T-helper 1 cell (primary cell): ENCODE measurements at places on chromosomes 11 and 22.

GRCh38 chr11:45751430-45751829 is 53.5 kb upstream of the SLC35C1 start:
- no peak for DNase-seq

DNA sequence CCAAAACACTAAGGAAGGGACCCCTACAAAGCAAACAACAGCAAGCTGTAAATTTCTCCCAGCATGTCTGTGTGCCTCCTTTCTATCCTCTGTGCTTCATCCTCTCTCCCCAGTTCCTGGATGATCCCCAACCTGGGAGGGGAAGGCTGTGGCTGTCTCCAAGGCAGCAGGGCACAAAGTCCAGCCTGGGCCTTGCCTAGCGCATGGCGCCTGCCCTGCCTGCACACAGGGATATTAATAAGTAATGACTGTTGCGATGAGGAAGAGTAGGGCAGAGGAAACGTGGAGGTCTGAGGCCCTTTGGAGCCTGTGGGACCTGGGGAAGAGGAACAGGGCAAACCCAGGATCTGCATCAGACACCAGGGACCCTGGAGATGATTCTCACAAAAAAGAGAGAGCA is 2.0 kb downstream of the USH1C start:
- no peak for DNase-seq

DNA sequence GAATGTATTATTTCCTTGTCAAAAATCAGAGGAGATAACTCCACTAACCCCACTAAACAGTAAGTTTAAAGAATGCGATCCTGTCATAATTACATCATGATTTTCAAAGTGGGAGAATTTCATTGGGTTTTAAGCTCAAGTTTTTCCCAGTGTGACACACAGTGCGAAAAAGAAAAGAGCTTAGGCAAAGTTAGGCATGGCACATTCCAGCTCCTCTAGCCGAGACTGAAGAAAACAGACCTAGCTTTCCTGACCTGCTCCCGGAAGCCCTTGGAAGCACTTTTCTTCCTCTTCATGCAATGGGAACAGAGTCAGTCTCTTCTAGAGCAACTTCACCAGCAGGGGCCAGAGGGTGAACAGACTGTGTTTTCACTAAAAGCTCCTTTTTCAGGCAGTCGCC is 76.6 kb upstream of the AKIP1 start:
- DNase-seq, result no peak

DNA sequence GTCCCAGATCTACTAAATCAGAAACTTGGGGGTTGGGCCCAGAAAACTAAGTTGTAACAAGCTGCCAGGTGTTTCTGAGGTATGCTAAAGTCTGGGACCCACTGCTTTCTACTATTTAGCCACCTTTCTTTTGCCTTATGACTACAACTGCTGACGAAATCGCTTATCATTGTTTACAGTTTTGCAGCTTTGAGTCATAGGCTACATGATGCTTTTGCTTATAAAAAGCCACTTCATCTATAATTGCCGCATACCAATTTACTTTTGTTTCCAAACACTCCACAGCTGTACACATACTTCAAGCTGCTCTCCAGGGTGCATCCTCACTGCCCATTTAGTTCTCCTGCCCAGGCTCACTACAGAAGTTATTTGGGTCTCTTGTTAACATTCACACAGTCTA is 144.7 kb downstream of the ENTHD1 start:
- no peak for DNase-seq

- no peak for DNase-seq
These were observed 72.0 kb downstream of the TRIM29 start for GRCh38 chr11:120065876-120066275.

GRCh38 chr11:35214226-35214770 is 75.3 kb downstream of the CD44 start:
- no peak for DNase-seq

DNA sequence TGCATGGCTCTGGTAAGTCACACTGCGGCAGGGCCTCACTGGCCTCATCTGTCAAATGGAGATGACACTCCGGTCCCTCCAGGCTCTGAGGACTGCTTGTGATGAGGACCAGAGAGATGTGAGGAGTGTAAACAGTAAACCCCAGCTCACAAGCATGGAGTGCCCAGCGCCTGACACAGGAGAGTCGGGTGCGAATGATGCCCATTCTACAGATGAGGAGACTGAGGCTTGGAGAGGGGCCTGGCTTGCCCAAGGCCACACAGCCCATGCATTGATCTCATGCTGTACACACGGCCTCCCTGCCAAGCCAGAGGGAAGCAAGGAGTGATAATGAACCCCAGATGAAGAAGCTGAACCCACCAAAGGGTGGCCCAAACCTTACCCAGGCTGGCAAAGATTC is 37.2 kb downstream of the ELFN2 start:
- DNase-seq, result no peak

GRCh38 chr11:10267821-10268220 is 26.2 kb downstream of the SBF2 start:
- no peak for DNase-seq

DNA sequence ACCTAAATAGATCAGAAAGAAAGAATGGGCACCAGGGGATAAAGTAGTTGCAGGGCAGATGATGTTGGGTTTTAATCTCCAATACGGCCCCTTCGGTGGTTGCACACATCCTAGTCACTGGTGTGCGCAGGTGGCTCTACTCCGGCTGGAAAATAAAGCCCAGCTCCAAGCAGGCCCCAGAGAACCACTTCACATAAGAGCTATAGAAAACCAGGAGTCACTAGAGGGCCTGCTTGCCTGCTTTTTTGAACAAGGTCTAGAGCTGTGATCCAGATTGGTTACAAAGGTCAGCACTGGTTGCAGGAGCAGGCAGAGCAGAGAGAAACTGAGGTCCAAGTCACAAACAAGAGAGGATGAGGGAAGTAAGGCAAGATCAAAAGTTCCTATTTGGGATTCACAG is 41.5 kb upstream of the MS4A8 start:
- DNase-seq, result no peak

GRCh38 chr22:17235149-17235655 is 16.0 kb upstream of the ADA2 start:
- DNase-seq, result no peak

DNA sequence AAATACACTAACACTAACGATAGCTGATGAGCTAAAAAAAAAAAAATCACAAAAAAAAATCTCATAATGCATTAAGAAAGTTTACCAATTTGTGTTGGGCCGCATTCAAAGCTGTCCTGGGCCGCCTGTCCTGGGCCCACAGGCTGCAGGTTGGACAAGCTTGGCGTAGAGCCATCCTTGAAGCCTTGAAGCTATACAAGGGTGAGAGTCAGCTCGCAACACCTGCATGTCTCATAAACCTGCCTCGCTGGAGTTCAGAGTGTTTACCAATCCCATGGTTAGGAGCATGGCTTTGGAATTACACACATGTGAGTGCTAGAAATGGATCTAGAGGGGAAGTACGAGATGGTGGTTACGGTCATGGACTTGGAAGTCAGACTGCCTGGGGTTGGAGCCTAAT is 453.7 kb downstream of the INSC start:
- DNase-seq, result no peak

DNA sequence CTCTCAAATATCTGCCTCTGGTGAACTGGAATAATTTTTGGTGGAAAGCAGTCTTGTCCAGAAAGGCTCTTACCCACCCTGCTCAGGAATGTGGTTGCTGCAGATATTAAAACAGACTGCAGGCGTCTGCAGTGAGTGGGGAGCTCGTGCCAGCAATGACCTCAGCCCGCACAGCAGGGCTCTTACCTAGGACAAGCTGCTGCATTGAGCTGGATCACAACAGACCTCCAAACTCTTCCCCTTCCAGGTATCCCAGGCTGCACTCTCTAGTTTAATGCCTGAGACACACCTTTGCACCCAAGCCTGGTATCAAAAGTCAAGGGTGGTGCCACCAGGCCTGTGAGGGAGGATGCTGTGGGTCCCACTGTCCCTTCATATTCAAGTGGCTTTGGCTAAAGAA is 69.7 kb upstream of the CDON start:
- DNase-seq, result no peak

DNA sequence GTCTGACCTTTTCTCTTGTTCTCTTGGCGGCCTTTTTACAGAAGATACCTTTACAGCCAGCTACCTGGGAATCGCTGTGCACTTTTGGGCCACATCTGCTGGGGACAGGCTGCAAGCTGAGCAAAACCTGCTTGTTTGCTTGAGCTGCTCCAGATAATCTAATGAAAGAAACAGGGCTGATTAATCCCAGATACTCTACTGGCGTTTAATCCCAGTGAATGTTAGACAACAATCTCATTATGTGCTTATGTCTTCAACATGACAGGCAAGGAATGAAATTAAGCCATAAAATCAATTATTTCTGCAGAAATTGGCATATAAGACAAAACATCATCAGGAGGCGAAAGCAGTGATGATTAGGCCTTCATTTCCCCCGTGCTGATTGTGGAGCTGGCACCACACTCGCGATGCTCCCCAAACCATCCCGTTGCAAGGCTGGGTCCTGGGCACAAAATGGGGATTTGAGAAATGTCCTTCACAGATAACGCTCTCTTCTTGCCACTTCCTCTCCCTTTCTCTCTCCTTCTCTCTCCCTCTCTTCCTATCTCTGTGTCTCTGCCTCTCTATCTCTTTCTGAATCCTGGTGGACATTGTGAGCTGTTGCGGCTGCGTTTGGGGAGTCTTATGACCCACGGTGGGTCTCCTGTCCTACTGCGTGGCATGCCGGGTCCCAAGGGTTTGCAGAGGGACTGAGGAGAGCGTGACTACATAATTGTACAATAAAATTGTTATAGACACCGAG is 1053.8 kb downstream of the TBC1D22A start:
- no peak for DNase-seq

DNA sequence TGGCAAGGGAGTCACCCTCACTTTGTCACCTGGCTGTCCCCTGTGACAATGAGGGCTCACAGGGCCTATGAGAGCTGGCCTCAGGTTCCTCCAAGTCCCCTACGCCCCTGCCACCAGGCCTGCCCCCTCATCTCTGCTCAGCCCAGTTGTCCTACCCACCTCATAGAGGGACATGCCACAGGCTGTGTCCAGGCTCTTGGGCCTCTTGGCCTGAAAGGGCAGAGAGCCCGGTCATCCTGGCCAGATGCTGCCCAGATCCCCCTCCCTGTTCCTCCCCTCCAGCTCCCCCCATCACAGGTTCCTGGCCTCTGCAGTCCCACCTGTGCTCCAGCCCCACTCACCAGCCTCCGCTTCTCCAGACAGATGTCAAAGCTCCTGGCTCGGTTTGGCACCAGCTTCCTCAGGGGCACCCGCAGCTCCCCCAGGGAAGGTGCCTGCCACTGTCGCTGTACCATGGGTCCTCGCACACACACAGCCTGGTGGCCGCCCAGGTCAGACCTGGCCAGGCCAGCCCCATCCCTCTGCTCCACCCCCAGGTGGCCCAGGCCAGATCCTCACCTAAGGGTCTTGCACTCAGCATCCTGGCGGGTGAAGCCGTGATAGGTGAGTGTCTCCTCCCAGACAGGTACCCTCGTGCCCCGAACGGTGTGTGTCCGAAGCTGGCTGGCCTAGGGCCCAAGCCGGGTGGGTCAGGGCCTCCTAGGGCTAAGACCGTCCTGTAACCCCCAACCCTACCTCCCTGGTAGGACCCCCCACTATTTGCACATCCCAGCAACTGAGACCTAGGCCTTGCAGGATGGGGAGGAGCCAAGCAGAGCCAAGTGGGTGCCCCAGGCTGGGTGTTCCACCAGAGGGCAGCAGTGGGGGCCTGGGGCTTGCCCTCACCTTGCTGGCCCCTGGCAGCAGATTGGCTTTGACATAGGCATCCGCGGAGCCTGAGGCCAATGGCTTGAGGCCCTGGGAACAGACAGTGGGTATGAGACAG is 8.3 kb downstream of the NDUFV1 start:
- no peak for DNase-seq

GRCh38 chr11:35262056-35262455 is 123.1 kb downstream of the CD44 start:
- no peak for DNase-seq

DNA sequence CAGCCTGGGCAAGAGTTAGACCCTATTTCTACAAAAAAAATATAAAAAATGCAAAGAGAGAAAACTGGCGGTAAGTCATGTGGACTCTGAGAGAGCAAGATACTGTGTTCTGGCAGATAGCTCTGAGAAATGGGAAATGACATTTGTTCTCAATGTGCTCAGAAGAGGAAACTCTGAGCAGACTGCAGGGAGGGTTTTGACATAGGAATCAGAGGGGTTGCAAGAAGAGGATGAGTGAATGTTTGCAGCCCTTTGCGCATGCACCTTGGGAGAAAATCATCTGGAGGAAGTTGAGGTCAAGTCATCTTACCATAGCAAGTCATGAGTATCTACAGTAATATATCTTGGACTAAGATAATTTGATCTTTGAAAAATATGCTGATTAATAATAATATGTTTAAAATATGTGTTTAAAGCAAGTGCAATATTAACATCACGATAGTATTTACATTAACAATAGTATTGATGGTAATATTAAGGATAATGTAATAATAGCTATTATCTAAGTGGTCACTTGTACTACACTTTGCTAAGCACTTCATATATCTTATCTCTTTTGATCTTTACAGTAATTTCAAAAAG is 2.6 kb downstream of the ACER3 start:
- no peak for DNase-seq

GRCh38 chr11:95241681-95242081 is 10.7 kb upstream of the SESN3 start:
- no peak for DNase-seq

DNA sequence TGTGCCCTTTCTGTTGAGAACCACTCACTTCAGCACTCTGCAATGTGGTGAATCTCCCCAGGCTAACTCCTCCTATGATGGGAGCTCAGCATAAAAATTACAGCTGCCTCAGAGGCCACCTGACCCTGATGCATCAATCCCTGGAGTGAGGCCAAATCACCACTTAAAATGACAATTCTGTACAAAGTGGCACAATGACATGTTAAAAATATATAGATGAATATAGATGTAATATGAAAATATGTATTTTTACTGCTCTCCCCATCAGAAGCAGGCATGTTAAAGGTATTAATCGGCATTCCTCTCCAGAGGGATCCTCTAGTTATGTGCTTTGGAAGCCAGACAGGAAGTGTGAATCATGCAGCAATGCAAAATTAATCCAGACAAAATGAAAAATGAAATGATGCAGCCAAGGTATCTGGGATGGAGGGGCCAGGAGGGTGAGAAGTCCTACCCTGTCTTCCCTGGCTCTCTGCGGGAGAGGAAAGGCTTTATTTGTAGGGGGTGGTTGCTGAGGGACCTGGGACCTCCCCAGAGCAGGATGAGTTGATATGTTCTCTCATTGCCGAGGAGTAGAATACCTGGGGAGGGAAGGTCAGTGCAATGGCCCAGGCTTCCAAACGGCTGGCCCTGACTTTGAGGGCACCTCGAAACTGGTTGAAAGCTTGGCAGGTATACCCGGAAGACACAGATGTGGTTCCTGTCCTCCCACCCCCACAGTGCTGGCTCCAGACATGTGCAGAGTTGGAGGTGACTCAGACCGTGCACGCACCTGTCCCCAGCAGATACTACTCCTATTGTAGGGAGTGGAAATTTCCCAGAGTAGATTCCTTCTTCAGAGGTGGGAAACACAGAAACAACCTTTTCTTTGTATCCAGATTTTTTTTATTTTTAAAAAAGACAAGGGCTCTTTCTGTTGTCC is 347.9 kb upstream of the NCAM1 start:
- no peak for DNase-seq
